ENCODE measurements at places on chromosomes 11 and 22.

DNA sequence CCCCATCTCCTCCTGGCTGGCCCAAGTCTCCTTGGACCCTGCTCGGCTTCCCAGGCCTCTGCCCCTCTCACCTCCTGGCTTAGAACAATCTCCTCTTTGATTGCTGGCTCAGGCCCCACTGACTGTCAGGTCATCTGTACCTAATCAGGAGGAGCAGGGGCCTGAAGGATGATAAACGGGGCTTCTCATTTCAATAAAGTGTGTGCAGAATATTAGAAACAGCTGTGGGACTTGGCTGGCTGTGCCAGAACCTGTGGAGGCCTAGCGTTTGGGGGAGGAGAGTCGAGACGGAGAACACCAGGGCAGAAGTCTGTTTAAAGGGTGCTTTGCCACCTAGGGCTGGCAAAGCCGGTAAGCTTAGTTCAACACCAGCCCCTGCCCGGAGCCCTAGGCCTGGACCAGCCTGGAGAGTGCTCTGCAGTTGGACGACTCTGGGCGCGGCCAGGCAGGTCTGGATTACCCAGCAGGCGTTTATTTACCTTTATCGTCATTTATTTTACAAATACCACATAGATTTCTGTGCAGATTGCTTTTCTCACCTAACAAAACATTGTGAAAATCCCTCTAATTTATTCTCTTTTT lies 10.1 kb upstream of the VSIG10L2 start:
- DNase-seq = no peak

DNA sequence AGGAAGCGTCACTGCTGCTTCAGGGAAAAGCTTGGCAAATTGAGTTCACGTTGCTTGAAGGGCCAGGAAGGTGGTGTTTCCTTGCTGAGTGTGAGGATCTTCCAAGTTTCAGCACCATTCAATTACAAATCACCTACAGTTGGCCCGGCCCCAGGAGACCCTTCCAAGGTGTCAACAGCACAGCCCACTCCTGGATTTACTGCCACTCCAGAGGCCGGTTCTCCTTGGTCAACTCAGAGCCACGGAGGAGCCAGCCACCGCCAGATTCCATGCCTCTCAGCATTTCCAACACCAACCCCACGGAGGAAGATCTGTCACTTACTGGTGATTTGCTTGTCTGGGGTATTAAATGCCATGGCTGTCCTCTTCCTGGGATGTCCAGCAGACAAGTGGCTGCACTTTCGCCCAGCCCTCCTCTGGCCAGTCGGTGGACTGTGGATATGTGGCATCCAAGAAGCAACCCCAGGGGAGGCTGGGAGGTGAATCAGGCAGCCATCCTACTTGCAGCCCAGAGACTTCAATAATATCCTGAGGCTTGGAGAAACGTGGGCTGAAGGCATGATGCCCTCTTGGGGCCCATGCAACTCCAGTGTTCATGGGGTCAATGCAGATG lies 74.1 kb upstream of the SHANK2 start:
- no peak for DNase-seq

DNA sequence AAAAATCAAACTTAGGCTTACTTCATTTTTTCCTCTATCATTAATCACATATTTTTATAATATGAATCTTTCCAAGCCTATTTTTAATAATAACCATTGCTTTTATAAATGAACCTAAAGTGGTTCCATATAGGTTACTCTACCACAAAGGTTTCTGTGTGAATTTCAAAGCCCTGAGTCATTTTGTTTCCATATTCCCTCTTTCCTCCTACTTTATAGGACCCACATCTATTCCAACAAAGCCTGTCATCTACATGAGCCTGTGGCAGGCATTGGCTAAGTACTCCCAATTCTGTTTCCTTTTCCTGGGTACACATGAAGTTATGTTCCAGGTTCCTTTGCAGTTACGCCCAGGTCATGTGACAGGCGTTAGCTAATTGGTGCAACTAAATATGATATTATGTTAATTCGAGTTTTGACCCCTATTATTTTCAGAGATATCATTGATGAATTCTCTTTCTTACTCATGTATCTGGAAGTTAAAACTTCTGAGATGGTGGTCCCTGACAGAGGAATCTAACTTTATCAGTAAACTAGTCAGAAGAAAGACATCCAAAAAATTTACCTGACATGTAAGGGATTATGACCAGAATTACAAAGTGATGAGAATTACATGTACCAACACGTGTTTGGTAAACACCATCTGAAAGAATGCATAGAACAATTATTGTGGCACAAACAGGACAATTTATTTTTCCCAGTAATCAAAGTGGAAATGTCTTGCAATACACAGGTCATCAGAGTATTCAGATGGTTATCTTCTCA lies 1264.0 kb upstream of the CNTN5 start:
- DNase-seq = no peak

- DNase-seq = no peak
These were observed 41.0 kb upstream of the SOX6 start for GRCh38 chr11:16397390-16397789.
